ENCODE measurements at places on chromosomes 6 and 20.
A peak's percentile ranks its signal among the peaks of the same experiment; 100 is the strongest.

GRCh38 chr6:76453270-76453669 is 380.8 kb upstream of the IMPG1 start:
- no peak for DNase-seq

GRCh38 chr6:102928109-102928508 is 1534.6 kb downstream of the GRIK2 start:
- no peak for DNase-seq

DNA sequence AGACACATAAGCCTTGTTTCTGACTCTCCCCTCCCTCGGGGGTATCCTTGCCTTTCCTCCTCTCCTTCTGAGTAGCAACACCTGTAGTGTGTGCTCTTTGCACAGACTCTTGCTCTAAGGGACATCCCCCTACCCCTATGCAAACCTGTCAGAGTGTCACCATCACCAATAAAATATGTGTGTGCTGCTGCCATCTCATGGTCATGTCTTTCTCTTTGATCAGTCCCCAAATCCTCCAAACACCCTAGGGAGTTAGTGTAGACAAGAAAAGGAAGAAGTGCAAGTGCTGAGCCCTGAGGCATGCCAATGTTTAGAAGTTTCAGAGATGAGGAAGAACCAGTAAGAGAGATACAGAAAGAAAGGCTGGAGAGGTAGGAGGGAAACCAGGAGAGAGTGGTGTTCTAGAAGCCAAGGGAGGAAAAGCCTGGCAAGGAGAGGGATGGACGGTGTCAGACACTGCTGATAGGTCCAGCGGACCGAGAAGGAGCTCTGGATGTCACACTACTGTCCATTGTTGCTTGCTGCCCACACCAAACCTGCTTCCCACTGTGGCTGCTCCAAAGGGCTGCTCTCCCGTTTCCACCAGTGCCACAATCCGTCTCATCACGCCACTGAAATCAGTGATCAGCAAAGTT is 16.4 kb downstream of the TRMT6 start:
- DNase-seq = no peak

GRCh38 chr6:54541541-54541940 is 233.3 kb downstream of the TINAG start:
- no peak for DNase-seq

- no peak for DNase-seq
Measured at GRCh38 chr20:51169813-51170212, 146.9 kb upstream of the KCNG1 start.

DNA sequence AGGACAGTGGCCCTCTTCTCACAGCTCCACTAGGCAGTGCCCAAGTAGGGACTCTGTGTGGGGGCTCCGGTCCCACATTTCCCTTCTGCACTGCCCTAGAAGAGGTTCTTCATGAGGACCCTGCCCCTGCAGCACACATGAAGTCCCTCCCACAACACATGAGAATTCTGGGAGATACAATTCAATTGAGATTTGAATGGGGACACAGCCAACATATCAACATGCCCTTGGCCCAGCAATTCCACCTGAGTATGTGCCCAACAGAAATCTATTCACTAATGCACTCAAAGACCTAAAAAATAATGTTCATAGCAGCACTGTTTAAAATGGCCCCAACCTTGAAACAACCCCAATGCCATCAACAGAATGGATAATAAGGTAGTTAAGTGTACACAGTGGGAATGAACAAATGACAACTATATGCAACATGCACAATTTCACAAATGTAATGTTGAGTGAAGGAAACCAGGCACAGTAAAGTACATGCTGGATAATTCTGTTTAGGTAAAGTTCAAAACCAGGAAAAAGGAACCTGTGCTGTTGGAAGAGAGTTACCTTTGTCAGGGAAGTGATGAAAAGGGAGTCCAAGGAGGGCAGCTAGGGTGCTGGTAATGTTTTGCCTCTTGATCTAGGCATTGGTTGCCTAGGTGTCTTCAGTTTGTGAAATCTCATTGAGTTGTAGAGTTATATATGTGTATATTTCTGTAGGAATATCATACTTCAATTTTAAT is 16.1 kb downstream of the ISM1 start:
- DNase-seq = no peak

DNA sequence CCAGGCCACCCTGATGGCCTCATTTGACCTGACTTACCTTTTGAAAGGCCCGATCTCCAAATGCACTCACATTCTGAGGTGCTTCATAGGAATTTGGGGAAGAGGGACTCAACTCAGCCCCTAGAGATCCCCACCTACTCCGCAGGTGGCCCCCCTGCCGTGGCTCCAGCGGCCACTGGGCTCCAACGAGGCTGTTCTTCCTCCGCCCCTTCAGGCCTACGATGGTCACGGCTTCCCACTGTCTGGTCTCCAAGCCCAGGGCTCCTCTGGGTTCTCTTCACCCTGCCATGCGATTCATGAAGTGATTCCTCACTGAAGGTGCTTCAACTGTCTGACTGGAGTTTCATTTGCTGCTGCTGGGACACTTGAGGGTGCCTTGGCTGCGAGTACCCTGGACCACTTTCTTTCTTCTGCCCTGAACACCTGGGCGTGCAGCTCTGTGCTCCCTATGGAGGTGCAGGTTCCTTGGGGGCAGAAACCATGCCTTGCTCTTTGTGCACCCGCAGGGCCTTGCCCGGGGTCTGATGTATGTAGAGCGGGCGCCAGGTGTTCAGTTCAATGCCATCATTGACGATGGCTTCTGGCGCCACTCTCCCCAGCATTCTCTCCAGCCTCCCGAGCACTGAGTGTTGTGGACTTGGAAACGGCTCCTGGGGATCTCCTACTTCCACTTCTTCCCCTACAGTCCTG is 10.0 kb upstream of the DUSP22 start:
- no peak for DNase-seq

DNA sequence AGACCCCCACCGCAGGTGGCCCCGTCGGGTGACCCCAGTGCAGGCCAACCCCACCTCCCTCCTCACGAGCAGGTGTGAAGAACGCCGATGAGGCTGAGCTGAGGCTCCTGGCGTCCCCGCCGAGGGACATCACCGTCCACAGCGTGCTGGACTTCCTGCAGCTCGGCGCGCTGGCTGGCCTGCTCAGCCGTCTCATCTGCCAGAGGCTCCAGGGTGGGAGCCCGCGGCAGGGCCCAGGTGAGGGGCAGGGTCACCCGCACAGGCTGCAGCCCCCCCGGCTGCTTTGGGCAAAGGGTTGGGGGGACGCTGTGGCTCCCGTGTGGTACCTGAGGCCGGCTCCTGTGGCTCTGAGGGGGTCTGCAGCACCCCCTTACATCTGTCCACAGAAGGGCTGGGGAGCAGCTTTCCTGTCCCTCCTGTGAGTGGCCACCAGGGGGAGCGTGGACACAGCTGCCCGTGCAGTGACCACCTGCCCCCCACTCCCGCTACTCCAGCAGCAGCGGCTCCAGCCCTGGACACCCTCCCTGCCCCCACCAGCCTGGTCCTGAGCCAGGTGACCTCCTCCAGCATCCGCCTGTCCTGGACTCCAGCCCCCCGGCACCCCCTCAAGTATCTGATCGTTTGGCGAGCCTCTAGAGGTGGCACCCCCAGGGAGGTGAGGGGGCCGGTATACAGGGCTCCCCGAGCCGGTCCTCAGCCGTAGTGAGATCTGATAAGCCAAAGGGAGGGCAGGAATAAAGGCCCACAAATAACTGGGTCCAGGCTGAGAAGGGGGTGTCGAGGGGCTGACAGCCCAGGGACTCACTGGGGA is 16.5 kb downstream of the COL20A1 start:
- no peak for DNase-seq

DNA sequence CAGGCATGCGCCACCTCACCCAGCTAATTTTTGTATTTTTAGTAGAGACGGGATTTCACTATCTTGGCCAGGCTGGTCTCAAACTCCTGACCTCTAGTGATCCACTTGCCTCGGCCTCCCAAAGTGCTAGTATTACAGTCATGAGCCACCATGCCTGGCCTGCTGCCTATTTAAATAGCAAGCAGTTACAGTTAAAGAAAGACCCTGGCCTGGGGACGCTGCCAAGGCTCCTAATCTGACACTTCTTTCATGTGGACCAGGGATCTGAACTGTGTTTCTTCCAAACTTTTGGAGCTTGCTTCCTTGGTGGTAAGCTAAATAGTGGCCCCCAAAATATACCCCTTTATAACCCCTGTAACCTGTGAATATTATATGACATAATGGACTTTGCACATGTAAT is 15.3 kb downstream of the PPARD start:
- no peak for DNase-seq

DNA sequence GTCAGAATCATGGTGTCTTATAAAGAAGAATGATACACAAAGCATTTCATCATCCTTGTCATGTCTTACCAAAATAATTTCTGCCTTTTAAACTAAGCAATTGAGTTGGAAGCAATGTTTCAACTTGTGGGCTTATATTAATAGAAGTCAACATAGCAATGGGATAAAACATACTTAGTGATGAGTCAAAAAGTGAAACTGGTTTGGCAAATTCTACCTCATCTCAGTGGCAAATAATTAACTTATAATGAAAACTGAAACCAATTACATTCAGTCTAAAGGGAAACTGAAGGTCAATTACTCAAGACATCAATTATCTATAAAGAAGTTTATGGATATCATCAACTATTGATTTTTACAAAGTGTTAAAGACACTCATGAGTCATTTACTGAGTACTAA is 463.8 kb downstream of the BMP2 start:
- DNase-seq = no peak

GRCh38 chr6:24949020-24949569 is 13.3 kb upstream of the RIPOR2 start:
- DNase-seq = peak; percentile 47

DNA sequence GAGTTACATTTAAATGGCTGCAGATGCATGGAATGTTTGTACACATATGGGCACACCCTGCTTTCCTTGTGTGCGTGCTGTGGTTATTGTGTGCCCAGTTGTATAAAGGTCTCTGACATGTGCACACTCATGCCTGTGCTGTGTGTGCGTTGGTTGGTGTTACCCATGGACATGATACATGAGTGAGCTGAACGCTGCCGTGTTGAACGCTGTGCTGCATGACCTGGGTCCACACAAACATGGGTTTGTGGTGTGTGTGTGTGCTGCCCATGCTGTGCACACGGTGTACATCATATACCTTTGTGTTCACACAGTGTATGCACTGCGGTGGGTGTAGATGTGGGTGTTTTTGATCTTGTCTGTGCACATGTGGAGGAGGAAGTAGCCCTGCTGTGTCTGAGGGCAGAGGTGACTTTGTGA is 54.4 kb downstream of the TOX2 start:
- no peak for DNase-seq

GRCh38 chr6:127092466-127092865 is 26.0 kb upstream of the RSPO3 start:
- DNase-seq = no peak

DNA sequence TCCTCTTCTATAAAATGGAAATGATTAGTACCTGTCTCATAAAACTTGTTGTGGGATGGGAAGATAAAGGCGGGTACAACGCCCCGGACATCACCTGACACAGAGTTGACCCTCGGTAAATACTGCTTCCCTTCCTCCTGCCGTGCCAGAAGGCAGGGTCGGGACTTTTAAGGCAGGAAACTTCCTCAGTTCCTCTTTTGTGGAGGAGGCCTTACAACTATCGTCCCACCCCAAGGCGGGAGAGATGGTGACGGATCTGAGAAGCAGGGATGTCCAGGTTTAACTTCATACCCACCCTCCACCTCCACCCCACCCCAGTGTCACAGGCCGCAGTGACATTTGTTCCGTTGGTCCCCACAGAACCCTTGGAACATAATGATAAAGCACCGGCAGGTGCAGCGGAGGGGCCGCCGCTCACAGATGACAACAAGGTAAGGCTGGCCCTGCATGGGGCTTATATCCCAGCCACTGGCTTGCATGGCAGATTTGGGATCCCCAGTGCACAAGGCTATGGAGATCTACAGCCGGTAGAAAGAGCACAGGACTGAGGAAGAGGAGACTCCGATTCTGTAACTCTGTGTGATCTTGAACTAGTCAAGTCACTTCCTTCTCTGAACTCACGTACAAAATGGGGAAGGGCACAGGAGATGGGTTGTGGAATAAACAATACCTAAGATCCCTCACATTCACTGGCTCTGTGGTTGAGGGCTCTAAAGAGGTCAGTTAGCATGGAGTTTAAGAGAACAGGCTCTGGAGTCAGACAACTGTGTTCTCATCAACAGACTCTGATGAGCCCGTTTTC is 764 bp downstream of the DNTTIP1 start:
- no peak for DNase-seq

- no peak for DNase-seq
Measured at GRCh38 chr6:166379800-166380199, 2.9 kb downstream of the MPC1 start.

GRCh38 chr20:62959101-62959971 is 6.8 kb downstream of the SLC17A9 start:
- DNase-seq = no peak

DNA sequence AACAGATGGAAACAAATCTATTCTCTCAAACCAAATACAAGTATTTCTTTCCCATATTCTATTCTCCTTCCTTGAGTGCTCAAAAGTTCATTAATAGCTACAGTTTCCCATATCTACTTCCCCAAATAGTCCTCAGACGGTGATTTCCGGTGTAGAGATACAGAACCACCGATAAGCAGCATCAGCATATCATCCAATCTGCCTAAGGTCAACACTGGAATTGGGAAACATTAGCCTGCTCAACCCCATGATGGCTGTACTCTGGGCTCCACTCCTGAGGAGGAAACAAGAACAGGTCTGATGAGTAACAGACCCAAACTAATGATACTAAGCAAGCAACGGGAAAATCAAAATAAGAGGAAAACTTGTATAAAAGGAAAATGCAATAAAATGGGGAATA is 115.6 kb downstream of the EPB41L2 start:
- DNase-seq = no peak

DNA sequence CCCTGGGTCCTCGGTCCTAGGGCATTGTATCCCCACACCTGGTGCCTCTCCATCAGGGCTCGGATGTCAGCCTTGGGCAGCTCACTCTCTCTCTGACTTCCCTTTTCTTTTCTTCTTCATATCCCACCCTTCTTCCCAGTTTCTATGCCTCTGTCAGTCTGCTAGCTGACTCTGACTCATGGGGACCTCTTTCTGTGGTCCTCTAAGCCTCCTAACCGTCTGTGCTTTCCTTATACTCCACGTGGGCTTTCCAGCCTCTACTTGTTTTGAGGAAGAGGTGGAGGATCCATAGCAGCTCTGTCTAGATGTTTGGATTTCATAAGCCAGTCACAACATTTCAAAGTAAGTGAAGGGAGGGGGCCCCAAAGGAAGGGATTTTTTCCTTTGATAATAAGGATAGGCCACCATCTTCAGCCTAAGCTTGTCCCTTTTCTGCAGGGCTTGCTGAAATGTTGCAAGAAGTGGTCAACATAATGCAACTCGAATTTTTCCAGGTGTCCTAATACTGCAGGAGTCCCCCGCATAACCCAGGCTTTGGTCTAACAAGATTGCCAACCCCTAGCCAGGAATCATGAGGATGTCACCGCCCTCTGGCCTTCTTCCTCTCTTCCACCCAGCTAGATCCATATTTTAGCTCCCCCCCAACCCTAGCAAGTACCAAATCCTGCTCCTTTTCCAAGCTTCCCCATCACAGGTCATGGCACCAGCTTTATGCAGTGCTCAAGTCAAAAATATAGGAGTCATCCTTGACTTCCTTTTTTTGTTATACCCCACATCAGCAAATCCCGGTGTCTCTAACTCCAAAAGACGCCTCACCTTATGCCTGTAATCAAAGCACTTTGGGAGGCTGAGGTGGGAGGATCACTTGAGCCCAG is 8.7 kb upstream of the PLTP start:
- DNase-seq = no peak

All from activated CD8-positive, alpha-beta memory T cell treated with anti-CD3 and anti-CD28 coated beads for 1 hour (primary cell).